ENCODE measurements at places on chromosomes 13 and 19. TPM values are rescaled to one million over a fixed set of nuclear protein-coding genes. Genes with fewer than 3 reads are reported as not detected.

DNA sequence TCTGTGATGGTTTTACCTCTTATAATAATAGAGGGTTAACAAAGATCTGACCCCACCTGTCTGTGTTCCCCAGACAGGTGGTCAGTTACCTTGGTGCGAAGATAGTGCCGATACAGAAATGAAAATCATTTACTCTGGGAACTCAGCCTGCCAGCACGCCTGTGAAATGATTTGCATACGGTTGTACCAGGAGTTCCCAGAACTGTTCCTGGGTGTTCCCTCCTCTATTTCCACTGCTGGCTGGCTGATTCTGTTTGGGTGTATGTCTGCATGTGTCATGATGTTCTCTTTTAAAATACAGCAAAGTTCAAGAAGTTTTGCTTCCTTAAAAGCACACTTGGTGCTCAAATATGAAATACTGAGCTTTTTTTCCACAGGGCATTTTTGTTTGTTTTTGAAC lies 527.1 kb downstream of the FGF9 start:
- ATAC-seq, result no peak

GRCh38 chr13:27570906-27571305 lies 49.4 kb downstream of the LNX2 start:
- no peak for ATAC-seq

- no peak for ATAC-seq
Measured at GRCh38 chr13:23203516-23203915, 22.7 kb downstream of the SGCG start.

The LAIR1 gene
- 15.6 TPM for total RNA-seq

The SLC25A41 gene
- not detected for total RNA-seq

DNA sequence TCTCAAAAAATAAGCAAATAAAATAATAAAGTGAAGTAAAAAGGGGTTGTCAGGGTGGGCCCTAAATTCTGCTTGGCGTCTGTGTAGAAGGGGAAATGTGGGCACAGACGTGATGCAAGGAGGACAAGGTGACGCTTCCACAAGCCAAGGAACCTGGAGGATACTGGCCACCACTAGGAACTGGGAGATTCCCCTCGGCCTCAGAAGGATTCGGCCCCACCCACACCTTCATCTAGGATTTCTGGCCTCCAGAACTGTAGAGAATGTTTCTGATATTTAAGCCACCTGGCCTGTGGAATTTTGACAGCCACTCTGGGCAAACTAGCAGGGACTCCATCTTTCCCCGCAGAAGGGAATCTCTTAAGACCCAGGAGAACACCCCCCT lies 1.1 kb downstream of the PLEKHJ1 start:
- no peak for ATAC-seq

The ZNF417 gene
- 26.3 TPM for total RNA-seq

DNA sequence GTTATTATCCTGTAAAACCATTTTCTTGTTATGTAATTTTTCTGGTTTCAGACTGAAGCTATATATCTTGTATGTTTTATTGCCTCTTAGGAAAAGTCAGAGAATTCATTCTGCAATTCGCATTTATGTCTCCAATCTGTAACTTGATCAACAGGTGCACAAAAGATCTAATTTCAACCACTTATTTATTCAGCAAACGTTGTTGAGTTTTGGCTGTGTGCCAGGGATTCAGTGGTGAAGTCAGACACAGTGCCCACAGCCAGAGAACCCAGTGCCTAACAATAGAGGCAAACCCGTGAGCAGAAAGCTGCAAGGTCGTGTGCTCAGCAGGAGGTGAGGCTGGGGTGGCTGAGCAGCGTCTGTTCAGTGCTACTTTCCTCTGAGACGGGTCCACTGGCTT lies 119.5 kb upstream of the MCF2L start:
- ATAC-seq, result no peak

The ZNF569 gene
- total RNA-seq, result 5.2 TPM

The F7 gene
- total RNA-seq, result 0.40 TPM

- ATAC-seq, result no peak
Measured at GRCh38 chr13:31955741-31956140, 75.8 kb upstream of the FRY start.

The IL11 gene
- total RNA-seq, result 0.15 TPM

- ATAC-seq, result no peak
Measured at GRCh38 chr13:29573190-29573589, 22.3 kb downstream of the SLC7A1 start.

The THSD8 gene
- total RNA-seq, result 32.7 TPM

The NEK5 gene
- total RNA-seq, result not detected

DNA sequence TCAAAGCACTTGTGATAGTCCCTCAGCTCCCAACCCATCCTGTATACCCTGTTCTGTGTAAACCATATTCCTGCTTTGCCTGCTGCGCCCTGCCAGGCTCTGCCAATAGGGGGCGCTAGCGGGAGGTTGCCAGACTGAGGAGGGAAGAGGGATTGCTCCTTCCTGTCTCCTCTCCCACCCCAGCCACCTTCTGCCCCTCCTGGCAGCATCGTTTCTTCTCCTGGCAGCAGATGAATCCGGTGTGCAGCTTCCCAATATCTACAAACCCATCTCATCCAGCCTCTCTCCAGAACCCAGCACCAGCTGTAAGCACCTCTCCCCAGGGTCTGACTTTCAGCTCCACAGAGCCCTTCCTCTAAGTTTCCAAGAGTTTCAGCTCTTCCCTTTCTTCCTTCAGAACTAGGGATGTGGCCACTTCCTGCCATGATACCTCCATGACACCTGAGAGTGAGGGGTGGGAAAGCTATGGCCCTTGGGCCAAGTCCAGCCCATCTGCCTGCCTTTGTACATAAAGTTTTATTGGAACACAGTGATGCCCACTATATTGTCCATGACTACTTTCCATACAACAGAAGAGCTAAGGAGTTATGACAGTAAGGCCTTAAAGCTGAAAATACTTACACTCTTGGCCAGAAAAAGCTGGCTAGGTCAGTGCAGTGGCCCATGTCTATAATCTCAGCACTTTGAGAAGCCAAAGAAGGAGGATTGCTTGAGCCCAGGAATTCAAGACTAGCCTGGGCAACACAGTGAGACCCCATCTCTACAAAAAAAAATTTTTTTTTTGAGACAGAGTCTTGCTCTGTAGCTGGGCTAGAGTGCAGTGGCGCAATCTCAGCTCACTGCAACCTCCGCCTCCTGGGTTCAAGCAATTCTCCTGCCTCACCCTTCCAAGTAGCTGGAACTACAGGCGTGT lies 34.5 kb upstream of the ATP1A3 start:
- ATAC-seq, result no peak

The FCHO1 gene
- 75.5 TPM for total RNA-seq

GRCh38 chr19:38693380-38694223 lies 46.2 kb downstream of the ACTN4 start:
- ATAC-seq, result peak; percentile 84

DNA sequence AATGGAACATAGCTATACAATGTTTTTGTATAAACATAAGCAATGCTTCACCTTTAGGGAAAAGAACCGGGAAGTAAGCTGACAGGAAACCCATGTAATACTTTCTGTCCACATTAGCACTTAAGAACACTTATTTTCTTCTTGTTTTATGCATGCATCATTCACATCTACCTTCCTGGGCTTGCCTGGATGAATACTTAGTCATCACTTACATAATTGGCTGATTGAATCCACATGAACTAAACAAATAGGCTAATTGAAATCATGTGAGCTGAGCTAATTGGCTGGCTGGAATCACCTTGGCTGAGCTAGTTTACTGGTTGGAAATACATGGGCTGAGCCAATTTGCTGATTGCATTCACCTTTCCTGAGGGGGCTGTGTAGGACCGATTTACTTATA lies 78.8 kb downstream of the ZNF726 start:
- ATAC-seq, result no peak

GRCh38 chr13:109481040-109481439 lies 305.3 kb downstream of the IRS2 start:
- no peak for ATAC-seq

DNA sequence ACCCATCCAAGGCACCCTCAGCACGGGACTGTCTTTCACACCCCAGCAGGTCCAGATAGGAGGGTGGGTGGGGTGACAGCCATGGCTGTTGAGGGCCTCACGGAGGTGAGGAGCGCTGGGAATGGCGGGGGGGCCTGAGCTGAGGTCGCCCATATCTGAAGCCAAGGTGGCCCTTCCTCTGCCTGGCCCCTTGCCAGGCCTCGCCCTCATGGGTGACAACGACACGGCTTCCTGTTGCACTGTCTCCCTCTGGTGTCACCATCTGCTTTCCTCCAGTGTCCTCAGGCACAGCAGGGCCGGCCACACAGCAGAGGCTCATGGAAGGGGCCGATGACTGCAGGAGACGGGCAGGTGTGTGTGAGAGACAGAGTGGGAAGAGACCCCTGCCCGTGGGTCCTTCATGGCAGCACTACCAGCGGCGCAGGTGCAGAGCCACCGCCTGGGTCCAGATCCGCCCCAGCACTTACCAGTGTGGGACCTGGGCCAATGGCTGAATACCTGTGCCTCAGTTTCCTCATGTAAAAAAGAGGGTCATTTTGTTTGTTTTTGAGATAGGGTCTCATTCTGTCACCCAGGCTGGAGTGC lies 8.1 kb upstream of the NKPD1 start:
- ATAC-seq, result no peak

DNA sequence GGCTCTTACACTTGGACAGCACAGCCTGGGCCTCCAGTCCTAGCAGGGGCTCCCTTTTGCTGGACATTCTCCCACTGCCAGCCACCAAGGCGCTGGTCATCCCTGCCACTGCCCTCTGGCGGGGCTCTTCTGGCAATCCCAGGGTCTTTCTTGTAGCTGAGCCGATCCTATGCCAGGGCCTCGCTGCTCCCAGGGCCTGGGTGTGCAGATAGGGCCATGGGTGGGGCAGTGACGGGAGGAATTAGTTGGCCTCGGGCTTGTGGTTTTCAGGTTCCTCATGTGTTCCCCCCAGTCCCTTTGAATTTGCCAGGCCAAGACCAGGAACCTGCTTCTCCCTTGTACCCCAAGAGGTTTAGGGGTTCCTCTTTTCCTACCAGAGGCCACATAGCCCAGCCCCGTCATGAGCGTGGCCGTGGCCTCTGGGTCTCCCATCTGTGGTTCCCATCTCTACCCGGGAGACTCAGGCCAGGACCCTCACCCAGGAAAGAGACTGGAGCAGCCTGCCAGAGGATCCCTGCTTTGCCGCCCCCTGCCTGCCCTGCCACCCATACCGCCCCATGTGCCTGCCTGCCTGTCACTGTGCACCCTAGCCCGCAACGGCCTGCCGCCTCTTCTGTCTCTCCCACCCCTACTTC lies 26.2 kb downstream of the TMED1 start:
- no peak for ATAC-seq
